SIG-M5 (cell line): ENCODE measurements at places on chromosomes 4 and X.

DNA sequence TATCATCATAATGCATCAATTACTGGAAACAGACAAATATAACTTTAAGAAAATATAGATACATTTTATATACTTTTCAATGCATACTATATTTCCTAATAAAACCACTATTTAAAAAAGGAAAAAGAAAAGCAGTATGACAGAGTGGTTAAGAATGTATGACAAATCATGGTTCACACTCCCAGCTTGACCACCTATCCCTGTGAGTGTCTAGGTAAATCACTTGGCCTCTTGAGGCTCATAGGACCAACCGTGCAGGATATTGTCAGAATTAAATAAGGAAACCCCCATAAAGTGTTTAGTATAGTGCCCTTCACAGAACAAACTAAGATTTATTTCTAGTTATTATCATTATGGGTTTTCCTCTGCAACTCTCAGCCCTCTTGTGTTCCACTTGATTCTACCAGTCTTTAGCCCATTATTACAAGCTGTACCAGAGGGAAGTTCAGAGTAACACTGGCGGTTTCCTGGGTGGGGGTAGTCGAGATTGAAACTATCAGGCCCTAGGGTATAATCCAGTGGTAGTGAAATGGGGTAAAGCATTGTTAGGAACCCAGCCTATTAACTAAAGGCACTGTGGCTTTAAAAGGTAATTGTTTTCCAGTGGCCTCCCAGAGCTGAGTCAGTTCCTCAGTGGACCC, 55.5 kb upstream of the PAK3 start:
- no peak for DNase-seq

GRCh38 chr4:28225689-28226353, 1365.2 kb downstream of the STIM2 start:
- no peak for DNase-seq

DNA sequence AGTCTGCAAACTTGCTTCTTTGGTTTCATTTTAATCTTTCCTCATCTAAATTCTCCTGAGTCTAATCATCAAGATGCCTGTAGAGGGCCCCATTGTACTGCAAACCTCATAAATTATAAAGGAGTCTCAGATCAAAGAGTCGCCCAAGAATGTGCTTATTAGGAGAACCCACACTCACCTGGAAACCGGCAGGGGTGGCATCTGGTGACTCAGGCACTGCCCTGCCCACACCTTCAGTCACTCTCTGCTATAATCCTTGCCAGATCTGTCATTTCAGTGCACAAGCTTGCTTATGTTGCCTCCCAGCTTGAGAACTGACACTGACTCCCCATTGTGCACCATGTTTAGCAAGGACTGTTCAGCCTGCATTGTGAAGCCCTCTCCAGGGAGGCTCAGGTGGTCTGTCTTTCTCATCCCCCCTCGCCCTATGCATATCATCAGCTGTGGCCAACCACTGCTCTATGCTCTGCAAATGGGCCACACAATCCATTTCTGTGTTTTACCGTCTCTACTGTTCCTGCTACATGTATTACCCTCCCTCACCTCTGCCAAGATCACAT, 12.4 kb downstream of the EPGN start:
- DNase-seq: peak; percentile 5

GRCh38 chr4:147524601-147525000, 43.7 kb downstream of the EDNRA start:
- no peak for DNase-seq

GRCh38 chr4:8754634-8755589, 116.7 kb downstream of the HMX1 start:
- DNase-seq: no peak

GRCh38 chr4:1359144-1359501, 12.1 kb downstream of the UVSSA start:
- no peak for DNase-seq

DNA sequence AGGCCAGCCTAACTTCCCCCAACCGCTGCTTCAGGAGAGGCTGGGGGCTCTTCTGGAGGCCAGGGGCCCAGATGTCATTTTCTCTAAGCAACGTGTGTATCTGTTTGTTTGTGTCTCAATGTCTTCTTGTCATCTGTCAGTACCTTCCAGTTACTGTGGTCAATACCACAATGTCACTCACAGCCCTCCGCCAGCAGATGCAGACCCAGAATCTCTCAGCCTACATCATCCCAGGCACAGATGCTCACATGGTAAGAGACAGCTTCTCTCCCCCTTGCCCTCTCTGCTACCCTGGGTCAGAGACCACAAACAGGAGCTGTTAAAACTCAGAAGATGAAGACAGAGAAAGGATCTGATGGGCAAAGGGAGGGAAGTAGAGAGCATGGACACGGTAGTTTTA, 5.0 kb downstream of the XPNPEP2 start:
- no peak for DNase-seq

- DNase-seq: no peak
Measured at GRCh38 chrX:102498732-102499131, 17.8 kb downstream of the TMSB15A start.

- no peak for DNase-seq
Measured at GRCh38 chr4:145207934-145208333, 27.5 kb upstream of the OTUD4 start.

GRCh38 chr4:165537028-165537648, 158.3 kb downstream of the CPE start:
- no peak for DNase-seq

- no peak for DNase-seq
Measured at GRCh38 chrX:108736509-108737479, at the start of gene IRS4. Gene IRS4, minus strand, starts transcription at chrX:108736563.

DNA sequence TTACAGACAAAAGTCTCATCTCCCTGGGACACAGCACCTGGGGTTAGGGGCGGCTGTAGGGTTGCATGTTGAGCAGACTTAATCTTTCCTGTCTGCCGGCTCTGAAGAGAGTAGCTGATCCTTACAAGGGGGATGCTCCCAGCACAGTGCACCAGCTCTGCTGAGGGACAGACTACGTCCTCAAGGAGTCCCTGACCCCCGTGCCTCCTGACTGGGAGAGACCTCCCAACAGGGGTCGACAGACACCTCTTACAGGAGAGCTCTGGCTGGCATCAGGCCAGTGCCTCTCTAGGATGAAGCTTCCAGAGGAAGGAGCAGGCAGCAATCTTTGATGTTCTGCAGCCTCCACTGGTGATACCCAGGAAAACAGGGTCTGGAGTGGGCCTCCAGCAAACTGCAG, 506.0 kb upstream of the FMR1 start:
- DNase-seq: no peak

GRCh38 chr4:95835672-95836071, 4.2 kb upstream of the PDHA2 start:
- DNase-seq: no peak

- DNase-seq: no peak
Measured at GRCh38 chr4:152038238-152038637, 277.4 kb upstream of the GATB start.

GRCh38 chr4:138736362-138736761, 279.2 kb upstream of the NOCT start:
- no peak for DNase-seq

GRCh38 chrX:109939498-109939897, 63.4 kb upstream of the TMEM164 start:
- no peak for DNase-seq

- DNase-seq: no peak
Measured at GRCh38 chr4:163109967-163110366, 56.7 kb downstream of the NAF1 start.

DNA sequence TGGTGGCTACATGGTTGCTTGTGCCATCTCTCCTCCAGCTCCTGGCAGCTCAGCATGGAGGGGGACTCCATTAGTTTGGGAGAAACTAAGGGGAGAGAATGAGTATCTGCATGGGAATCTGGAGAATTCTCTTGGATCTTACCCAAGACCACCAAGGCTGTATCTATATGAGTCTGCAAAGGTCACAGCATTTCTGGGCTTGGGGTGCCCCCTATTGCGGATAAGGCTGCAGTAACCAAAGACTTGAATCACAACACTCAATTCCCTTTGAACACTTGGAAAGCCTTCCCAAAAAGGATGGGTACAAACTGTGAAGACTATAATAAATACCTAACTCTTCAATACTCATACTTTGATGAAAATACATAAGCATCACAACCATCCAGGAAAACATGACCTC, 623.5 kb upstream of the NR3C2 start:
- DNase-seq: no peak

DNA sequence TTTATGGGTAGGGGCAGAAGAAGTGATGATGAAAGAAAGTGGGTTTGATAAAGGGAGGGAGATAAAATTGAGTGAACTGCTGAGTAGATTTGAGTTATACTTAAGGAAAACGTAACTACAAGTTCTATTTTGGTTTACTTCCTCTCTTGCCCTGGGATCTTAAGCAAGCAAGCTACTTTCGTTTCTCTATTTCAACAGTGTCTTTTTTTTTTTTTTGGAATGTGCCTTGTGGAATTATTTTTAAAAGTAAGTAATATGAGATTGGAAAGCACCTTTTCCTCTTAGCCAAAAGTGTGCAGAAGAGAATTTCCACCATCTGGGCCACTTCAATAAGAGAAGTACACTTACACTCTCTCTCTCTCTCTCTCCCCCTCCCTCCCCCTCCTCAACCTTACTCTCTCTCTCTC, 16.0 kb upstream of the C4orf36 start:
- peak; percentile 82 for DNase-seq

DNA sequence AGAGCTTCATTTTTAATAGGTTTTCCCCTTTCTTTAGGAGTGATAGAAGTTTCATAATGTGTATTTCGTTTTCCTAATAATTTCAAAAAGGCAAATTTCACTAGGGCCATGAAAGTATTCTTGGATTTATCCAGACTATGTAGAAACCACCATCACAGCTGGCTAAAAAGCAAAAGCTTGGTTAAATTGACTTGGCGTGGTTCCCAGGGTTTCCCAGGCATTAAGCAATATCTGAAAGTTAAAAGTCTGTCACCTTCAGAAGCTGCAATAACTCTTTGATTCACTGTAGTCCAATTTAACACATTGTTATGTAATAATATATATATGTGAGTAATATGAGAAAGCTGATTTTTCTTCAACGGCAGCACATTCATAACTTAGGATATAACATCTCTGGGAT, 38.3 kb downstream of the NDNF start:
- no peak for DNase-seq

DNA sequence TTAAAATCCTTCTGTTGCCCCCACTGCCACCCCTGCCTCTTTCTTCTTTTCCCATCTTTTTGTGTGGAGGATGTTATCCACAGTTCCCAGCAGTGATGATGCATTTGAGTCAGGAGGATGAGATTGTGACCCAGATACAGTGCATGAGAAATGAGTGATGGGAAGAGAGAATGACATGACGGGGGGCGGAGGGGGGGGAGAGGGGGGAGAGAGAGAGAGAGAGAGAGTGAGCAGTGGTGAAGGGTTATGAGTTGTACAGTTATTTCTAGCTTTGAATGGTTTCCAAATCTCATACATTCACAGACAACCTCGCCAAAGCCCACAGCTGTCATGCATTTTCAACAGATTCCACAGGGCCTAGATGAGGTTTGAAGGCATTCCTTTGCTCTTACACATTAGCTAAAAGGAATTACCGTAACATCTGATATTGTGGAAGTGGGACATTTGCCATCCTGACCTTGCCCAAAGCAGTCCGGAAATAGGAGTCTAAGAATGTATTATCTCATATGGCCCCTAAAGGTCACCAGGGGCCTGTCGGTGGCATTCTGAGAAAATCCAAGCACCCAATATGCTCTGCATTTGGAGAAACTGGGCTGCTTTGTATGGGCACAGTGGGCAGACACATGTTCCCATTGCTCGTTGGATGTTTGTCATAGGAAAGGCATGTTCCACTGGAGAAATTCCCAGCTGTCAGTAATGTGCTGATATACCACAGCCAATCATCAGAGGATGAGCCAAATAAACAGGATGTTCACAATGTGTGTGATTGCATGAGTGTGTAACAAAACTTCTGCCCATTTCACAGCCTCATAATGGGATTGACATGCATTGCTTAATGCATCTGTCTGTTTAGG, 435.8 kb downstream of the SPRY1 start:
- no peak for DNase-seq

- no peak for DNase-seq
Measured at GRCh38 chr4:145034727-145035211, 63.2 kb downstream of the ANAPC10 start.

DNA sequence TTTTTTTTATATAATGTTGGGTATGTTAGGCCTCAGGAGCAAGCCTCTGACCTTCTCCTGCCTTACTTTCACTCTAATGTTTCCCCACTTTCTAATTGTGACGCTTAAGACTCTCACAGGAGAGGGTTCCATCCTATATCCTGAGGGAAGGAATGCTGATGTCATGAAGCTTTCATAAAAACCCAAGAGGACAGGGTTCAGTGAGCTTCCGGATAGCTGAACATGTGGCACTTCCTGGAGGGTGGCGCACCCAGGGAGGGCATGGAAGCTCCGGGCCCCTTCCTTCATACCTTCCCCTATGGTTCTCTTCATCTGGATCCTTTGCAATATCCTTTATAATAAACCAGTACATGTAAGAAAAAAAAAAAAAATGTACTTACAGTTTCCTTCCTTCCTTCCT, 48.0 kb upstream of the TMPRSS11E start:
- DNase-seq: no peak

DNA sequence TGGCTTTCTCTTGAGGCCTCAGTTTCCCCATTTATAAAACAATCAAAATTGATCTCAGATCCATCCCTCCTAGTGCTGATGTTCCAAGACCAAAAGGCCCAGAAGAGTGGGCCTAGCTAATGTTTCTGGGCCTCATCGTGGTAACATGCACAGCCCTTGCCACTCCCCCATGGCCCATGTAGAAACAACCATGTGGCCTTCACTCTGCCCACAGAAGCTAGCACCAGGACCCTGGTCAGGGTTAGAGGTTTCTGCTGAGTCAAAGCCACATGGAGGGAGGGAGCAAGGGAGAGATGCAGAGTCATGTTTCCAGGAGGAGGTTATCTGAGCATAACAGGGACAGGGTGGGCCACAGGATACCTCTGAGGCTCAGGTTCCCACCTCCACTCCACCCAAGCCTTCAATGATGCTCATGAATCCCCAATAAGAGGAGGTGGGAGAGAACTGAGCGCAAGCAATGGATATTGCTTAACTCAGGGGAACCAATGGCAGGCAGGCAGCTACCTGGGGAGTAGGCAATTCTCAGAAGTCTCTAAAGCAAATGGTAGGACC, 16.9 kb downstream of the OTUD5 start:
- no peak for DNase-seq

DNA sequence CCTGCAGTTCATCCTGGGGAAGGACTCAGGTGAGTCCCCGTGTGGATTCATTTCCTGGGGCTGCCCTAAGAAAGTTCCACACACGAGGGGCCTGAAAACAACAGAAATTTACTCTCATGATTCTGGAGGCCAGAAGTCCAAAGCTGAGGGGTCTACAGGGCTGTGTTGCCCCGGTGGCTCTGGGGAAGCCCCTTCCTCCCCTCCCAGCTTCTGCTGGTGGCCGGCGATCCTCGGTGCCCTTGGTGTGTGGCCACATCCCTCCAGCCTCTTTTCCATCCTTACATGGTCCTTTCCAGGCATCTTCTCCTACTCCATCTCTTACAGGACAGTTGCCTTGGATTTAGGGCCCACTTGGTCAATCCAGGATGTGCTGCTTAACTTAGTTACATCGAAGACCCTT, 15.1 kb downstream of the SH3BP2 start:
- no peak for DNase-seq

GRCh38 chr4:159023741-159024140, 79.1 kb upstream of the RAPGEF2 start:
- DNase-seq: no peak

GRCh38 chr4:182447767-182448280, 204.6 kb downstream of the TENM3 start:
- DNase-seq: no peak
